ENCODE measurements at places on chromosomes 4 and X.

DNA sequence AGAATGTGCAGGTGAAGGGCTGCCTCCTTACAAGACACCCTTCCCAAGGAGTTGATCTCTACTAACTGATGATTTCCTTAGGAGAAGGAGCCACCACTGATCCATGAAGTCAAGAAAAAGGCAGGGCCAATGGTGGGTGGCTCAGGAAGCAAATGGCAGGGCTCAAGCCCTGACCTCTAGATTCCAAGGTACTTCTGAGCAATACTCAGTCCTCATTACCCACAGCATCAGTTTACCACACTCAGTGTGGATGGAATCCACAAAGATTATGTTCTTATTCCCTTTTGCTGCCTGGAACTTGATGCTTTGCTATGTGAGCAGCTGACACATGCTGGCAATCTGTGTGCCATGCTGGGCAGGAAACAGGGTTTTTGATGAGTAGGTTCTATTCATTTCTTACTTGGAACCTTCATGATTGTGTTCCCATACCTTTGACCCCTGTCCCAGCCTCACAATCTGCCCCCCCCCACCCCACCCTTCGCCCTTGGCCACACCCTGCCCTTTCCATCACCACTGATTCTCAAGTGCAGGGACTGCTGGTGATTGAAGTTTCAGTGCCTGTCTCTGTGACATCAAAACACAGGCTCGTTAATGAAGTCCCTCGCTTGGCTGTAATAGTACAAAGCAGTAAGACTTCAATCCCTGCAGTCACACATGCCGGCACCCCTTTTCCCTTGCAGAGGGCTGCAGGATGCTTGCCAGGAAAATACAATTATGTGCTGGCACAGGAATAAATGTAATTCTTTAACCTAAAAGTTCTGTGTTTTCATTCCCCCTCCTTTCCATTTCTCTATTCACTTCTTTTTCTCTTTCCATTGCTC lies 135.6 kb upstream of the GPC4 start:
- H3K4me1 ChIP-seq, result no peaks in the 10 kb centered on the region
- no peak overlapping the region for H3K27ac ChIP-seq
- no peak overlapping the region for H3K4me3 ChIP-seq
- no peaks in the 10 kb centered on the region for H3K36me3 ChIP-seq
- DNase-seq, result no peak

DNA sequence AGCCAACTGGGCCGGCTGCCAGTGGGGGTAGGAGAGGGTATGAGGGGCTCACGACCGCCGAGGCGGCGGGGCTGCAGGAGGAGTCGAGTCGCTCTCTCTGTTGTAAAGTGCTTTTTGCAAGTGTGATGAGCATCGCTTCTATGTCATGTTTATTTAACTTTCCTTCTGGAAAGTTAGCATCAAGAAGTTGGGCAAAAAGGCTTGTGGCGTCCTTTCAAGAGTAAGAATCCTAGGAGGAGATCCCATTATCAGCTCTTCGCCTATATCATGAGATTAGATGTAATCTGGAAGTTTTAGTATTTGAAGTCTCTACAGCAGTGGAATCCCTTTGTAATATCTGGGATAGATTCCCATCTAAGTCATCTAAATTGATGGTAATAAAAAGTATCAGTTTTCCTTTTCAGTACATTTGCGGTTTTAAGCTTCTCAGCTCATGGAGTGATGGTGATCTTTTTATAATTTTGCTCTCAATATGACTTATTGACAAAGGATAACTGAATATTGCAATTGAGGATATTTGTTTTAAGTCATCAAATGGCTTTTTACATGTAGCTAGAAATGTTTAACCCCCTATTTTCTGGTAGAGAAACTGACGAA lies 1.7 kb downstream of the GALNT7 start:
- no peaks in the 10 kb centered on the region for H3K27me3 ChIP-seq
- H3K4me3 ChIP-seq, result peak overlapping the region; percentile 89
- peaks cover 51% of the 10 kb centered on the region for H3K4me1 ChIP-seq

DNA sequence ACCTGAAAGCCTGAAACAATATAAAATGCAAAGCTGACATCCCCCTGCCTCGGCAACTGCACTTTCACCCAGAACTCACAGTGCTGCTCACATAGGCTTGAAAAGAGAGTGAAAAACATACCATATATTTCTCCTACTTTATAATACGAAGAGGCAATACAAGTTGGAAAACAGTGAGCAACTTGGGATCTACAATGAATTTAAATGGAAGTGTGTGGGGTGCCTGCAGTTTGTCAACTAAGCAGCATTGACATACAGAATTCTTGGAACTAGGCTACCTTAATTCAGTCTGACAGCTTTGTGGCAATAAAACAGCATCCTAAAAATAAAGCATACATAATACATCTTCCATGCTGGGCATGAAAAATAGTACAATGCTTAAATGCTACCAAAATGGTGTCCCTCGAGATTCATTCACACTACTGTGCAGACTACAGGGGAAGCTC lies 8.0 kb downstream of the GASK1B start:
- peaks cover 4% of the 10 kb centered on the region for H3K27me3 ChIP-seq
- no peak overlapping the region for H3K4me3 ChIP-seq
- no peaks in the 10 kb centered on the region for H3K36me3 ChIP-seq
- no peak overlapping the region for H3K27ac ChIP-seq

- peaks cover 3% of the 10 kb centered on the region for H3K27me3 ChIP-seq
- no peak overlapping the region for H3K27ac ChIP-seq
- H3K4me3 ChIP-seq, result no peak overlapping the region
- no peak for DNase-seq
- H3K4me1 ChIP-seq, result peaks cover 4% of the 10 kb centered on the region
Measured at GRCh38 chr4:168573870-168574269, 77.0 kb downstream of the PALLD start.

DNA sequence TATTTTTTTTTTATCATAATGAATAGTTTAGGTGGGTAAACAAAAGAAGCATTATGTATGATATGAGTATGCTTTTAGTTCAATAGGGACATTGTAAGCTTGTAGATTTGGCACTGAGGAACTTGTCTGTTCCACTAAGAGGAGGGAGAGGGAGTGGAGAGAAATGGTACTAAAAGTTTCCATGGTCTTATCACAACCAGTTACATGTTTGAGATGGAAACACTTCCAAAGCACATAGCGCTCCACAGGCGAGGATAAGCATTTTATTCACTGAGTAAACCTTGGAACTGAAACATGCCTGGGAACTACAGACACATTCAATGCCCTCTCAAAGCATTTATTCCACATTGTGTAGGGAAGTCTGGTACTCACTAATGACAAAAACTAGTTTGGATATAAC lies 15.5 kb downstream of the MYOZ2 start:
- peaks cover 9% of the 10 kb centered on the region for H3K27me3 ChIP-seq
- no peak for DNase-seq
- H3K4me1 ChIP-seq, result no peaks in the 10 kb centered on the region
- no peak overlapping the region for H3K27ac ChIP-seq
- H3K4me3 ChIP-seq, result no peak overlapping the region

- no peak for DNase-seq
- H3K4me1 ChIP-seq, result peaks cover 4% of the 10 kb centered on the region
- H3K27ac ChIP-seq, result no peak overlapping the region
- H3K4me3 ChIP-seq, result no peak overlapping the region
Measured at GRCh38 chr4:174120446-174121295, 162.8 kb downstream of the FBXO8 start.

- no peak for DNase-seq
- no peak overlapping the region for H3K27ac ChIP-seq
- no peak overlapping the region for H3K4me3 ChIP-seq
Measured at GRCh38 chr4:95158626-95159025, 390.1 kb downstream of the UNC5C start.

GRCh38 chrX:109472939-109473735 lies 8.7 kb downstream of the GUCY2F start:
- no peak for DNase-seq
- H3K27me3 ChIP-seq, result no peaks in the 10 kb centered on the region
- H3K27ac ChIP-seq, result peak overlapping the region; percentile 65
- H3K36me3 ChIP-seq, result no peaks in the 10 kb centered on the region
- H3K4me3 ChIP-seq, result no peak overlapping the region
- peaks cover 6% of the 10 kb centered on the region for H3K4me1 ChIP-seq

DNA sequence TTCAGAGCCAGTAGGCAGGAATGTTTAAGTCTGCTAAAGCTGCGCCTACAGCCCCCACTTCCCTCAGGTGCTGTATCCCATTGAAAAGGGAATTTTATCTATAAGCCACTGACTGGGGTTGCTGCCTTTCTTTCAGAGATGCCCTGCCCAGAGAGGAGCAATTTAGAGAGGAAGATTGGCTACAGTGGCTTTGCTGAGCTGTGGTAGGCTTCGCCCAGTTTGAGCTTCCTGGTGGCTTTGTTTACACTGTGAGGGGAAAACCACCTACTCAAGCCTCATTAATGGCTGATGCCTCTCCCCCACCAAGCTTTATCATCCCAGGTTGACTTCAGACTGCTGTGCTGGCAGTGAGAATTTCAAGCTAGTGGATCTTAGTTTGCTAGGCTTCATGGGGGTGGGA lies 67.7 kb upstream of the PRDM5 start:
- H3K27me3 ChIP-seq, result peaks cover 11% of the 10 kb centered on the region
- no peak overlapping the region for H3K27ac ChIP-seq
- H3K4me1 ChIP-seq, result no peaks in the 10 kb centered on the region
- no peak overlapping the region for H3K4me3 ChIP-seq
- no peak for DNase-seq

All from activated T-helper 2 cell treated with anti-CD3 and anti-CD28 coated beads, Interferon-gamma antibody, Interleukin-2, Interleukin-4, amounts not matched to agents 10 μg/mL and 5 μg/mL and 100 μg/mL, durations not matched to agents 14 hours and 24 hours and 36 hours (primary cell).